NCI-H510A treated with DMSO at 0.1 percent for 48 hours (cell line): ENCODE measurements at places on chromosomes 11 and 22.

DNA sequence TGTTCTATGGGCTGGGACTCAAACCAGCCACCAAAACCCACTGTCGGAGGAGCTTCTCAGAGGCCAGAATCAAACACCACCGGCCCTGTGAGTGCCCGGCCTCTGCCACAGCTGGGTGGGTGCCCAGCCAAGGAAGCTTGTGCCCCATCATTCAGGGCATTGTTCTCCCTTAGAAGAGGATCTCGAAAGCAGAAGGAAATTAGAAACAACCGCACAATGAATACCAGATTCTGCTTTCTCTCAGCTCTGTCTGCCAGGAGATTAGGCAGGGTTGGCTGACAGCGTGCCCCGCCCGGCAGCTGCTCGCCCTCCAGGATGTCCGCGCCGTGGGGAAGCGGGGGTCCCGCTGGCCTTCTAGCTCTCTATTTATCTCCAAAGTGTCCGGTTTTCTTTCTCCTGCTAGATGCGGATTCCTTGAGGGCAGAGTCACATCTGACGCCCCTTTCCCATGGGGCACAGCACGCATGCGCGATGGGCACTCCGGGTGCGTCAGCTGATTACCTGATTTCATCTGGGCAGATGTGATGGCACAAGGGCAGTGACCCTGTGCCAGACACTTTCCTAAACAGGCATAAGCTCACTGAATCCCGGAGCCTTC is 25.5 kb downstream of the SCGB1A1 start:
- no peak for DNase-seq

GRCh38 chr11:111452817-111453552 is 59.2 kb downstream of the BTG4 start:
- no peak for DNase-seq

DNA sequence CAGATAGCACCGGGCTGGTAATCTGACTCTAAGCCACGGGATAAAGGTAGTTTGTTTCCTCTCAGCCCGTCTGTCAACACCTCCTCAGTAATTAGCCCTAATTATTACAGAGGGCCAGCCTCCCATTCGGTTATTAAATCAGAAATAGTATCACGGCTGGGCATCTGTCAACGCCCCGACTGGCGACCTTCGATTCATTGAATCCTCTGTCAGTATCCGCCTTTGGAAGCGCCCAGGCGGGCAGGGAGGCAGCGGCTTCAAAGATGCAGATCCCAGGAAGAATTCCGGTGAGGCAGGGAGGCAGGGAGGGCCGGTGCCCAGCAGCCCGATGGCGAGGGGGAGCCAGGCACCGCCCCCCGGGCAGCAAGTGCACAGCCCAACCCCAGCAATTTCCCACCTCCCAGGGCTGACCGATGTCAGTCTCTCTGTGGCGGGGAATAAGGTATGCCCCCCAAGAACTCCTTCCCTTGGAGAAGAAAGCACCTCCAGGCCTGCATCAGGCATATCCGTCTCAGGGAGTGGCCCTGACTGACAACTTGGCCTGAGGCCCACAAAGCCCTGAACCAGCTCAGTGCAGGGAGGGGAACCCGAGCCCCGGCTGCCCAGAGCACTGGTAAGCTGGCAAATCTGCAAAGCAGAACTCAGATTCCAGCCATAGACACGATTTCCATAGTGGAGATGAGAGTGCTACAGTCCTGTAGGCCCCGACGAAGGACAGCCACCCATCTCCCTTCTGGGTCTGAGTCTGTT is 11.4 kb downstream of the GNB1L start:
- DNase-seq, result no peak

GRCh38 chr11:131002145-131002544 is 85.9 kb upstream of the SNX19 start:
- DNase-seq, result no peak

- DNase-seq, result no peak
These were observed 6.8 kb downstream of the ST14 start for GRCh38 chr11:130166457-130166784.

GRCh38 chr11:70885281-70886231 is 366.8 kb downstream of the SHANK2 start:
- DNase-seq, result peak; percentile 54

DNA sequence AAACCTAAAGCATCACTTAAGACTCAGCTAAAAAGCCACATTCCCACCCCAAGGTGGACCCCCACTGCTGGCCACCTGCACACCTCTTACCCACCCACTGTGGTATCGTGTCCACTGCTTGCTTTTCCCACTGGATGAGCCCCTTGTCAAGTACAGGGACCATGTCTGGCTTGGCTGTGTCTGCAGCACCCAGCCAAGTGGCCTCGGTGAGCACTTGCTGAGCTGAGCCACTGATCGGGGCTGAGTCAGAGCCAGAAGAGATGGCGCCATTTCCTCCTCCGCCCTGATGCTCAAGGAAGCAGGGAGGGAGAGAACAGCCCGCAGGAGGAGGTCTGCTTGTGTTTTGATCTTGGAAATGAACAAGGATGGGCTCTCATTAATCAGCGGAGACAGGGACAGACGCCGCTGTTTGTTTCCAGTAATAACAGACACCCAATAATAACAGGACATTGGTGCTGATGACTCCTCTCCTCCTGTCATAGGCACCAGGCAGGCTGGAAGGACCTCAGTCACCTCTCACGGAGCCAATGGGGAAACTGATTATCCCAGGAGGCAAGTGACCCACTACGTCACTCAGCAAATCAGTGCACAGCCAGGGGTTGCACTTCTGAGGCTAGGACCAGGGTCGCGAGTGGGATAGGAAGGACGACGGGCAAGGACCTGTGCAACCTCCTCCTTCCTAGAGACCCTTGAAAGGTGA is 85.2 kb upstream of the RTL6 start:
- DNase-seq, result no peak

DNA sequence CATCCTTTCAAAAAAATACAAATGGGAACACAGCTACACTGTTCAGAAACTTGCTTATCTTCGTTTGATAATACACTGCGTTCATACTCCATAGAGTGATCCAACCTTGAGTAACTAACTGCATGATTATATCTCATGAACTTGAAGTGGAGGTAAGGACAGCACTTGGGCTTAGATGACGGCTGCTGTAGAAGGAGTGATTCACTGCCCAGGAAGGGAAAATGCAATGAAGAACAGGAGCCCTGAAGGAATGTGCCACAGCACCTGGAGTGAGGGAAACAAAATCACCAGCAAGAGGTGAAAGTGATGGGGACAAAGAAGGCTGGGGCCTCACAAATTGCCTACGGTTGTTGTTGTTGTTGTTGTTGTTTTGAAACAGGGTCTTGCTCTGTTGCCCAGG is 44.1 kb upstream of the SC5D start:
- no peak for DNase-seq

DNA sequence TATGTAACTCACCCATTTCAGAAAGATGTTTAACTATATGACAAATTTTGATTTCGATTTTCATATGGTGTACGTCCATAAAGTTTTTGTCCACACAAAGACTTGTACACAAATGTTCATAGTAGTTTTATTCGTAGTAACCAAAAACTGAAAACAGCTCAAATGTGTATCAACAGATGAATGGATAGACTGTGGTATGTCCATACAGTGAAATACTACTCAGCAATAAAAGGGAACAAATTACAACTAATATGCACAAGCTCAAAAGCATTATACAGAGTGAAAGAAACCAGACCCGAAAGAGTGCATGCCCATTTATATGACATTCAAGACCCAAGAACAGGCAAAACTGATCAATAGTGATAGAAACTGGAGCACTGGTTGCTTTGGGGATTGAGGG is 64.0 kb downstream of the MN1 start:
- DNase-seq, result no peak

GRCh38 chr11:10669258-10670033 is 24.1 kb downstream of the IRAG1 start:
- peak; percentile 63 for DNase-seq

- DNase-seq, result no peak
These were observed 96.5 kb downstream of the RRM1 start for GRCh38 chr11:4191031-4191571.

DNA sequence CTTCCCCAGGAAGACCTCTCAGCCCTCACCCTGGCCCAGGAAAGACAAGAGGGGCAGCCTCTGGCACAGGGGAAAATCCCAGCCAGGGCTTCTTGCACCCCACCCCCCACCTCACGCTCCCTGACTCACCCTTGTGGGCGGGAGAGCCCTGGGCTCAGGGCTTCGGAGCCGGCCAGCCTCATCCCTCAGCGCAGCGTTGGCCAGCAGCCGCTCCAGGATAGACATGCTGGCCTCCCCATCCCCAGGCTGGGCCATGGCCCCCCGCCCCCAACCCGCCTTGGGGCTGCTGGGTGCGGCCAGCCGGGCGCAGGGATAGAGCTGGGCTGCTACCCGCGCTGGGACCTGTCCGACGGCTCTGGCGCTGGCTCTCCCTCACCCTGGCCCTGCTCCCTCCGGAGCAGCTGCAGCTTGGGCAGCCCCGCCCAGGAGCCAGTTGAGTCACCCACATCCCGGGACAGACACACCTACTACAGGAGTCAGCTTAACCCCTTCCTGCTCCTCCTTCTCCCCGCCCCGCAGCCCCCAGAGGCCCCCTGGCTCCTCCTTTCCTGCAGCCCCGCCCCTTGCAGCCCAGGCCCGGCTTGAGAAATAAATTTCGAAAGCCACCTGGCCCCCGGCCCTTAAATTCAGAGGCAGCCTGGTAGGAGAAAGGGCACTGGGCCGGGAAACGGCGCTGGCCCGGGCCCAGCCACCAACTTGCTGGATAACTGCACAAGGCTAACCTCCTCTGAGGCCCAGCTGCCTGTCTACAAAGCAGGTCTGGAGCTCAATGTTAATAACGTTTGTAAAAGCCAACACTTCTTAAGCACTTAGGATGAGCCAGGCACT is 13.4 kb downstream of the TNKS1BP1 start:
- DNase-seq, result peak; percentile 82

DNA sequence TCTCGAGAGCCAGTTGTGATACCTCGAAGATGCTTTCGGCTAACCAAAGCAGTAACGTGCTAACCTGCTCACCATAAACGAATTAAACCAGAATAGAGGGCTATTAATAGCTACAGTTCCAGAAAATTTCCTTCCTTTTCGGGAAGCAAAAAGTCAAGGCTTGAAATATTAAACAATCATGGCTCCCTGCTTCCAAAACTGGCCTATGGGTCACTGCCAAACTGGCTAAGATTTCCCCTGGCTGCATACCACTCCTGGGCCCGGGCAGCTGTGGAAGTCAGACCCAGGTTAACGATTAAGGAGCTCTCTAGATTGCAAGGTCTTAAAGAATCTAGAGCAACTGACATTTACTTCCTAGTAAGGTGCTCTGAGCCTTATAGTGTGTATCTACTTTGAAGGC is 1.7 kb downstream of the AMOTL1 start:
- no peak for DNase-seq

DNA sequence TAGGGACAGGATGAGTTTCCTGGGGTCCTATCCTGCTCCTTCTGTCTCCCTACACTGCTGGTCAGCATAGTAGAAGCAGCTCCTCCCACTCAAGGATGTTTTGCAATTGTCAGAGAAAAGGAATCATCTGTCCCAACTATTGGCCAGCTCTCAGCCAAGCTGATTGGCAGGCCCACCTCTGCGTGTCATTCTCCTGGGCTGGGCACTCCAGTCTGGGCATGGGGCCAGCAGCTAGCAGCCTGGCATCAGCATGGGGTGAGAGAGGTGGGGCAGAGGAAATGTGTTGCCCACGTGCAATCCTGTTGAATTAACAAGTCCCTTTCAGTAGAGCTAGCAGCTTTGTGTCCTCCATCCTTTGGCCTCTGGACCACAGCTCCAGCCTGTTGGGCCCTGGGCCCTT is 14.1 kb downstream of the ANKK1 start:
- DNase-seq, result peak; percentile 92

GRCh38 chr11:45459491-45459890 is 173.3 kb upstream of the SYT13 start:
- no peak for DNase-seq

DNA sequence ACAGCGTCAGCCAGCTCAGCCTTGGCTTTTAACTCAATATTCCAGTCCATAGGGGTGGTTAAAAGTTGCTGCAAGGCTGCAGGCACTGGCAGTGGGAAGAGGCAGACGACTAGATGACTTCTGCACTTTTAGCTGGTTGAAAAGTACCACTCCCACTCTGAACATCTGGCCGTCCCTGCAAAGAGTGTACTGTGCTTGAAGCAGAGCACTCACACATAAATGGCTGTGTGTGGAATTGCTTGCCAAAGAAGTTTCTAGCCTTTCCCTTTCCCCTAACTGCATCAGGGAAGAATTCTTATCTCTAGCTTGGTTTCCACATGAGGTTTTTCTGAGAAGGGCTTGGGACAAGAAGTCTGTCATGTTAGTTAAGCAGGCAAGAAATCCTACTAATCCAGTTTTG is 5.1 kb upstream of the PHLDB1 start:
- DNase-seq, result no peak

DNA sequence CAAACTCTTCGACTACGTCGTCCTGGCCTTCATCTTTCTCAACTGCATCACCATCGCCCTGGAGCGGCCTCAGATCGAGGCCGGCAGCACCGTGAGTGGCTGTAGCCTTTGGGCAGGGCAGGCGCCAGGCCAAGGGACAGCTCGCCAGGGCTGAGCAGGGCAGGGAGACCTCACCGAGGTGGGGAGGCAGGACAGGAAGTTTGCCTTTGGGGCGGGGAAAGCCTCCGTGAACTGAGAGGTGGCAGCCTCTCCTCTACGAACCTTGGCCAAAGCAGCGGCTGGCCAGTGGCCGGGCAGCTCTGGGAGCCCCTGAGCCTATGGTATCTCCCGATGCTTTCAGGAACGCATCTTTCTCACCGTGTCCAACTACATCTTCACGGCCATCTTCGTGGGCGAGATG is 93.2 kb downstream of the CACNA1I start:
- DNase-seq, result no peak

- peak; percentile 32 for DNase-seq
These were observed 62.4 kb downstream of the PARVB start for GRCh38 chr22:44086271-44087088.

GRCh38 chr11:87719326-87720073 is 455.7 kb downstream of the RAB38 start:
- no peak for DNase-seq

GRCh38 chr11:20451568-20451967 is 64.1 kb downstream of the PRMT3 start:
- DNase-seq, result no peak

GRCh38 chr11:7292922-7293321 is 41.2 kb downstream of the SYT9 start:
- DNase-seq, result no peak

- no peak for DNase-seq
These were observed 20.6 kb downstream of the DEAF1 start for GRCh38 chr11:674406-674805.

- DNase-seq, result no peak
These were observed 1635.2 kb downstream of the FAM181B start for GRCh38 chr11:81098471-81098870.
